ENCODE measurements at places on chromosomes 5 and 9.

DNA sequence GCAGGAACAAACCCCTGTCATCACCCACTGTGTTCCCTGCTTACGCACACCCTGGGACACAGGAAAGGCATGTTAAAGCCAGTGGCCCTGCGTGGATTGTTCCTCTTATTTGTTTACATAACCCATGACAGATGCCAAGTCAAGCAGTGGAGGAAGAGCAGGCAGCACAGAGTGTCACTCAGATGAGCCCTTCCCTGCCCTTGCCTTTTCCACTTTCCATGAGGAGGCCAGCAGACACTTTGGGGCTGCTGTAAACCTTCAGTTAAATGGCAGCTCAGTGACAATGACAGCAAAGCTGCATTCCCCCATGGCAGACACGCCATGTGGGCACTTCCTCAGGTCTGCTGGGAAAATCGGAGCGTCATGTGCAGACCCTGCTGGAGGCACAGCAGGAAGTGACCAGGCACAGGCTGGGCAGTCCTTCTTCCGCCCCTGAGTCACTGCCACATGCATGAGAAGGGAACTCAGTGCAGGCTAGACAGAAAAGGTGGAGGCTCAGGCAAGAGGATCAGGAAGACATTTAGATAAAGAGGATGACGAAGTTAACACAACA lies 216.8 kb upstream of the PIK3R1 start:
- peak; percentile 42 for DNase-seq

DNA sequence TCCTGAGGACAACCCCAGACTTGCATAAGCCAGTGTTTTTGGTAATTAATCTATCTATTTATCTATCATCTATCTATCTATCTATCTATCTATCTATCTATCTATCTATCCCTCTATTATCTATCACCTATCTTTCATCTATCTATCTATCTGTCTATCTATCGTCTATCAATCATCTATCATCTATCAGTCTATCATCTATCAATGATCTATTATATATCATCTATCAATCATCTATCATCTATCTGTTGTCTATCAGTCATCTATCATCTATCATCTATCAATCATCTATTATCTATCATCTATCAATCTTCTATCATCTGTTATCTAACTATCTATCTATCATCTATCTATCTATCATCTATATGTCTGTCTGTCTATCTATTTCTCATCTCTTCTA lies 85.5 kb downstream of the PTCH1 start:
- DNase-seq: no peak

GRCh38 chr5:122292332-122292731 lies 19.7 kb upstream of the SNCAIP start:
- no peak for DNase-seq

- no peak for DNase-seq
These were observed 2.1 kb upstream of the SH3RF2 start for GRCh38 chr5:145934276-145934675.

- DNase-seq: no peak
These were observed 393.8 kb upstream of the MEF2C start for GRCh38 chr5:89276566-89277305.

- DNase-seq: no peak
These were observed 177.9 kb downstream of the MACROH2A1 start for GRCh38 chr5:135221187-135221473.

DNA sequence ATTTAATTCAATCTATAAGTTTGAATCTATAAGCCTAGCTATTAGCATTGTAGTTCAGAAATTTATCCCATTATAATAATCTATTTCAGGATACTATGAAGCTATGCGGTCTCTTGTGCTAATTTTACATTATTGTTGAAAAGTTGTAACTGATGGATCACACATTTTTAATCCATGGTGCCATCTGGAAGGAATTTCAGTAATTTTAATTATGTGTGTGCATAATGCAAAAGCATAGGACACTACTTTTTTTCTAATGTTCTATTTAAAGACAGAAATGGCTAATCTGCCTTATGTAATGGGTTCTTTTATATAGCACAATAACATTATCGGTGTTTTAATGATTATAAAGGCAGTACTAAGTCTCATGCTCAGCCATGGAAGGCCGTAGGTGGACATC lies 90.6 kb downstream of the HOMER1 start:
- DNase-seq: no peak

- DNase-seq: no peak
These were observed 17.5 kb upstream of the JAK2 start for GRCh38 chr9:4967523-4967922.

DNA sequence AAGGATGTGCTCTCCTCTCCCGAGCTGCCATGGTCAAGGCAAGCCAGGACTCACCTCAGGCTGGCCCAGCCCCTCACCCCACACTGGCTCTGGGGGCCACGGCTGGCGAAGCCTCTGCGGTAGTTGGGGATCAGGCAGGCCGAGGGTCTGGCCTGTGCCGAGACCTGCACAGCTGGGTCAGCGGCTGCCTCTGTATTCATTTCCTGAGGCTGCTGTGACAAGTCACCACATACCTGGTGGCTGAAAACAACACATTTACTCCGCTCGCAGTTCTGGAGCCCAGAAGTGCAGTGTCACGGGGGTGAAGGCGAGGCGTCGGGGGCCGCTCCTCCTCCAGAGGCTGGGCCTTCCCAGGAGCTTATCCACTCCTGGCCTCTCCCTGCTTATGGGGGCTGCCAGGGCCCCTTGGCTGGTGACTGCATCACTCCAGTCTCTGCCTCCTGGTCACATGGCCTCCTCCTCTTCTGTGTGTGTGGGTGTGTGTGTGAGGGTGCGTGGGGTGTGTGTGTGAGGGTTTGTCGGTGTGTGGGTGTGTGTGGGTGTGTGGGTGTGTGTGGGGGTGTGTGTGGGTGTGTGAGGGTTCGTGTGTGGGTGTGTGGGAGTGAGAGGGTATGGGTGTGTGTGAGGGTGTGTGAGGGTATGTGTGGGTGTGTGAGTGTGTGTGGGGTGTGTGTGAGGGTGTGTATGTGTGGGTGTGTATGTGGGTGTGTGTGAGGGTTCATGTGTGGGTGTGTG lies 3.2 kb upstream of the SCGB3A1 start:
- no peak for DNase-seq

GRCh38 chr5:39505363-39505762 lies 80.6 kb upstream of the DAB2 start:
- no peak for DNase-seq

- DNase-seq: no peak
These were observed 502.5 kb downstream of the PDE4D start for GRCh38 chr5:59390989-59391388.

GRCh38 chr9:136262671-136263178 lies 17.1 kb upstream of the QSOX2 start:
- no peak for DNase-seq

DNA sequence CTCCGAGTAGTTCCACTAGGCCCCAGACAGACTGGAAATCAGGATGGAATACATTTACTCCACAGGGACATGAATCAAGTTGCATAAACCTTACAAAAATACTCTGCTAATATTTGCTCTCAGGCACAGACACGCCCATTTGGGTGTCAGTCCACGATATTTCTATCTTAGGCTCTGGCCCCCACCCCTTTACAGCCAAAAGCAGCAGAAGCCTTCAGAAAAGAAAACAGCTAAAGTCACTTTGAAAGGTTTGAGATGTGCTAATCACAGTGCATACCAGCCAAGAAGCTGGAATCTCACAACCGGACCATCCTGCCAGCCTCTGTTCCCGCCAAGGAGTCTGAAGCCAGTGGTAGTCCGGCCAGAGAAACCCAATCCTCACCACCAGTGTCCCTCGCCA lies 22.6 kb downstream of the PTPN3 start:
- DNase-seq: peak; percentile 3

All from NCI-H146 (cell line).